Activated CD4-positive, alpha-beta T cell treated with anti-CD3 and anti-CD28 coated beads, Interleukin-2, amount 10 ng/mL, durations not matched to agents 24 days and 14 days (primary cell): ENCODE measurements at places on chromosomes 11 and 22. TPM values are rescaled to one million over a fixed set of nuclear protein-coding genes. Genes with fewer than 3 reads are reported as not detected.
A peak's percentile ranks its signal among the peaks of the same experiment; 100 is the strongest.

DNA sequence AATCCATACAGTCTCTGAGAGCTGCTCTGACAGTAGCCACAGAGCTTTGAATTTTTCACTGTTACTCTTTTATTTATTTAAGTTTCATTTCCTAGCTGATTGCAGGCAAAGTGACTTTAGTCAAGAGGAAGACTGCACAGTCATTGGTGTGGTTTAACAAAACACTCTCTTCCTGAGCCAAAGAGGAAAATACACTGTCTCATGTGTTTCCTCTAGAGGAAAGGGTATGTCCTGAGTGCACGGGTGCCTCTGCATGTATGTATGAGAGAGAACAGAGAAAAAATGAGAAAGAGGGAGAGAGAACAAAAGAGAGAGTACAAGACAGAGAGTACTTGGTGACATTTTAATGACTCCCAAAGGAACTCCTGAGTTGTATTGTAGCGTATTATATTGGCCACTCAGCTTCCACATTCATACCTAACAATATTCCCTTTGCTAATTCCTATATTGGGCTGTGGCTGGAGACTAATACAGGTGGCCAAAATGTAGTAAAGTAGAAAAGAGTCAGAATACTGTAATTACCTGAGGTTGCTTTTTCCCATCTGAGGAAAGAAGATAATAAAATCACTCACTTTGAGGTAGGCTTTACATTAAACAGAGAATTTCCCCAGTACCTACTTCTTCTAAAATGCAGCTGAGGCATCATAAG is at the start of gene OR4D9:
OR4D9 (plus strand) TSS at position 599 of the 649 bp plus-strand sequence. CDS start 3,374 bp downstream, outside the sequence.
- H3K4me3 ChIP-seq = peak within 1 kb of the TSS; percentile 56
- DNase-seq = peak; percentile 71
- H3K27ac ChIP-seq = peak within 1 kb of the TSS; percentile 10
- H3K4me1 ChIP-seq = peaks cover 25% of the 10 kb centered on the region
- peaks cover 5% of the 10 kb centered on the region for H3K27me3 ChIP-seq

GRCh38 chr11:110883256-110883655 is 171.0 kb upstream of the ARHGAP20 start:
- no peaks in the 10 kb centered on the region for H3K27me3 ChIP-seq
- no peak for DNase-seq
- H3K4me3 ChIP-seq = no peak overlapping the region

DNA sequence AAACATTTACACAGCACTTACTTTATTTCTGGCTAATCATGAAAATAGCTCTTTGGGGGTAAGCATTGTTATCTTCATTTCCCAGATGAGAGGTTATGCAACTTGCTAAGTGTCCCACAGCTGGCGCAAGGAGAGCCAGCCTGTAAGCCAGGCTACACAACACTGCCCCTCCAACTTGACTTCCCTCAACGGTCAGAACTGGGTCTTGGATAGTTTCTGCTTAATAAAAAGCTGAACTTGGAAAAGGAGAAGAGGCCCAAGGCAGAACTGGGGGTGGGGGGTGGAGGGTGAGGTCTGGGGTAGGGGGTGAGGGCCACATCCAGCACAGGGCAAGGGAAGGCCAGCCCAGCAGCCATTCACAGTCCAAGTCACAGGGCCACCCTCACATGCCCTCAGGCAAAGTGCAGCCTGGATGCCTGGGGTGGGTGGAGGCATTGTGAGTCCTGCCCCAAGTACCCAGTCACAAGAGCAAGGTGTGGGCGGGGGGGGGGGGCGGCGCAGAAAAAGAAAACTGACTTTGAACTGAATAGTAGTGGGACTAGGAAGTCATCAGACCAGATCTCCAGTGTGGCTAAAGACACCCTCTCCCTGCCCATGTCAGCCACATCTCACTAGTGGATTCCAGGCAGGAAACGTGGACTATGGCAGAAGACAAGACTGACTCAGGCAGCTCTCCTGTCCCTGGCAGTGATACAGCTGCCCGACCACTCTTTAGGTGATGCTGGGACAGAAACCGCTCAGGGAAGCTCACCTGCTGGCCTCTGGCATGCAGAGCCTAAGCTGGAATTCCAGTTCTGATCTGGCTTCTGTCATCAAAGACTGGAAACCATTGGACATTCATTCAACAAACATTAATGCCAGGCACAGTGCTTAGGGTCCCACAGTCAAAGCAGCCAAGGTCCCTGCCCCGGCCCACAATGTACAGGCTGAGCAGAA is 52.4 kb downstream of the PACSIN2 start:
- H3K36me3 ChIP-seq = no peaks in the 10 kb centered on the region
- H3K27ac ChIP-seq = no peak overlapping the region
- no peak overlapping the region for H3K4me3 ChIP-seq
- peaks cover 54% of the 10 kb centered on the region for H3K4me1 ChIP-seq

GRCh38 chr22:25366876-25367466 is 147.5 kb downstream of the CRYBB2 start:
- no peaks in the 10 kb centered on the region for H3K27me3 ChIP-seq
- DNase-seq = no peak
- H3K36me3 ChIP-seq = peaks cover 2% of the 10 kb centered on the region
- peaks cover 9% of the 10 kb centered on the region for H3K4me1 ChIP-seq
- H3K27ac ChIP-seq = no peak overlapping the region

- peaks cover 8% of the 10 kb centered on the region for H3K36me3 ChIP-seq
- no peaks in the 10 kb centered on the region for H3K27me3 ChIP-seq
- DNase-seq = peak; percentile 98
- H3K4me1 ChIP-seq = peaks cover 32% of the 10 kb centered on the region
Measured at GRCh38 chr11:2901854-2902783, 16.5 kb upstream of the CDKN1C start.

DNA sequence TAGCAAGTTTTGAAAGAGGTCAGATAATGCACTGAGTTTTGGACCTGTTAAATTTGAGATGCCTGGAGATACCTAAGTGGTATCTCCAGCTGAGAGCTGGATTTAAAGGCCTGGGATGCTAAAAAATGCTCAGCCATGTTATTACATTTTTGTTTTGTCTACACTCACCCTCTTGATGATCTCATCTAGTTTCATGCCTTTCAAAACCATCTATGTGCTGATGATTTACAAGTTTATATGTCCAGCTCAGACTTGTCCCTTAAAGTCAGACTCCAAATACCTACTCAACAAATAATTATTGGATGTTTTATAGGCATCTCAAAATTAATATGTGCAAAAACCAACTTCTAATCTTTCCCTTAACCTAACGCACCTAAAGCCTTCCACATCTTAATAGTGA is 103.6 kb upstream of the OR9G4 start:
- no peaks in the 10 kb centered on the region for H3K4me1 ChIP-seq
- no peak for DNase-seq
- no peak overlapping the region for H3K27ac ChIP-seq
- H3K27me3 ChIP-seq = no peaks in the 10 kb centered on the region

- H3K27ac ChIP-seq = no peak overlapping the region
- no peak overlapping the region for H3K4me3 ChIP-seq
- DNase-seq = no peak
- H3K36me3 ChIP-seq = no peaks in the 10 kb centered on the region
Measured at GRCh38 chr11:32224580-32224979, 133.7 kb downstream of the RCN1 start.

GRCh38 chr11:35274909-35275785 is 136.2 kb downstream of the CD44 start:
- H3K36me3 ChIP-seq = peaks cover 6% of the 10 kb centered on the region
- no peak for DNase-seq
- peaks cover 2% of the 10 kb centered on the region for H3K27me3 ChIP-seq
- H3K4me1 ChIP-seq = peaks cover 65% of the 10 kb centered on the region

DNA sequence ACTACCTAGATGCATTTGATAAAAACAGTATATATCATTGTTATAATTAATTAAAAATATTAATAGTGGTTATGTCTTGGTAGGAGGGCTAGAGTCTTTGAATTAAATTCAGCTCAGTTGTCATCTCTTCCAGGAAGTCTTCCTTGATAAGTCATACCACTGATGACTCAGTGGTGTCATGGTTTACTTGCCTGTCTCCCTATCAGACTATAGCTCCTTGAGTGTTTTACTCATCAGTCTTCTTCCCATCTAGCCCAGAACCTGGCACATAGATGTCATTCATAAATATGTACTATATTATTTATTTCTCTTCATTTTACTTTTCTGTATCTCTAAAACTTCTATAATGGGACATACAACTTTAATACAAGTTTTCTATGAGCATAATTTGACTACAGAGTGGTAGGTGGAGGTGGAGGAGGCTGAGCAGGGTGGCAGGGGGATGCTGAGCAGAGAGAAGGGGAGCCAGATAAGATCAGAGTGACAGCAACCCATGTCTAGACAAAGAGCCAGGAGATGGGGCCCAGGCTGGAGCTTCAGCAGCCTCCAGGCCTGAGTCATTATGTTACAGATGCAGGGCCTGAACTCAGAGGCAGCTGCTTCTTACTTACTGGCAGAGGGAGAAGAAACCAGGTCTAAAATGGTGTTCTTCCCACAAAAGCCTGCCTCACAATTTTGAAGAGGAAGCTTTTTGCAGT is 82.3 kb upstream of the PHOX2A start:
- peaks cover 32% of the 10 kb centered on the region for H3K4me1 ChIP-seq
- peak overlapping the region; percentile 85 for H3K27ac ChIP-seq
- no peak for DNase-seq

The TEX54 gene
- total RNA-seq = 0.79 and 2.0 TPM in 2 replicates

The GAB4 gene
- not detected in 2 replicates for total RNA-seq

The MPZL3 gene
- total RNA-seq = 64.6 and 65.4 TPM in 2 replicates

The OR2AT4 gene
- total RNA-seq = not detected in 2 replicates
